CD4-positive, alpha-beta memory T cell (primary cell): ENCODE measurements at places on chromosomes 5 and 9. TPM values are rescaled to one million over a fixed set of nuclear protein-coding genes. Genes with fewer than 3 reads are reported as not detected.

Gene IFNA21
- not detected for total RNA-seq

Gene GLDC
- total RNA-seq: not detected

Gene PARP8
- total RNA-seq: 177 TPM

- DNase-seq: no peak
Observed at GRCh38 chr9:117359910-117360309, 54.9 kb downstream of the ASTN2 start.

GRCh38 chr5:17219469-17219868, 2.0 kb downstream of the BASP1 start:
- DNase-seq: no peak

GRCh38 chr5:179878222-179879002, 19.8 kb upstream of the MRNIP start:
- DNase-seq: no peak

- no peak for DNase-seq
Observed at GRCh38 chr5:78377056-78377717, 16.8 kb downstream of the SCAMP1 start.

DNA sequence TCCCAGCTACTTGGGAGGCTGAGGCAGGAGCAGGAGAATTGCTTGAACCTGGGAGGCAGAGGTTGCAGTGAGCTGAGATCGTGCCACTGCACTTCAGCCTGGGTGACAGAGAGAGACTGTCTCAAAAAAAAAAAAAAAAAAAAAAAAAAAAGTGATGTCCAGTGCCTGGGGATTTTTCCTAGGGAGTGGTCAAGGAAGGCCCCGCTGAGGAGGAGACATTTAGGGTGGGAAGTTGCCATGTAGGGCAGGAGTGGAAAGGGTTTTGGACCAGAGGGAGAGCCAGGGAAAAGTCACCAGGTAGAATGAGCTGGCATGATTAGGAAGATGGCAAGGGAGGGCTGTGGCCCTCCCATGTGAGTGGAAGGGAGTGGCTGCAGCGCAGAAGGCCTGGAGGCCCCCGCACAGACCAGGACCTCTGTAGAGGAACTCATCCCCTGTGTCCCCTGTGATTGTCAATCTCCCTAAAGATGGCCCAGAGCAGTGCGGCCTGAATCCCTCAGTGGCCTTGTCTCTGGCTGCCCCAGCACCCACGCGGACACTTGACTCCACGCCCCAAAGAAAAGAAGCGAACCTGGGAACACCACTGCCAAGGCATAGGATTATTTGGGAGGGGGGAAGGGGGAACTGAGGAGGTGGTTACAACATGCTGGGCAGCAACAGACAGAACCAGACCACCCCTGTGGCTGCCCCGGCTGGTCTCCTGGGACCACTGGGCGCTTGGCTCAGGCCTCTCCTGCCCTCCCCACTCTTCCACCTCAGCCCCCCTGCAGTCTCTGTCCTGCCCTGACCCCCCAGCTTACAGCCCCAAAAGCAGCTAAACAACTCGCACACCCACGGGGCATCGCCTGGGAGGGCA, 2.6 kb upstream of the SQSTM1 start:
- DNase-seq: no peak
